ENCODE measurements at places on chromosomes 2 and 18.

- peak; percentile 71 for DNase-seq
These were observed 917.6 kb upstream of the ACVR2A start for GRCh38 chr2:146927080-146927711.

DNA sequence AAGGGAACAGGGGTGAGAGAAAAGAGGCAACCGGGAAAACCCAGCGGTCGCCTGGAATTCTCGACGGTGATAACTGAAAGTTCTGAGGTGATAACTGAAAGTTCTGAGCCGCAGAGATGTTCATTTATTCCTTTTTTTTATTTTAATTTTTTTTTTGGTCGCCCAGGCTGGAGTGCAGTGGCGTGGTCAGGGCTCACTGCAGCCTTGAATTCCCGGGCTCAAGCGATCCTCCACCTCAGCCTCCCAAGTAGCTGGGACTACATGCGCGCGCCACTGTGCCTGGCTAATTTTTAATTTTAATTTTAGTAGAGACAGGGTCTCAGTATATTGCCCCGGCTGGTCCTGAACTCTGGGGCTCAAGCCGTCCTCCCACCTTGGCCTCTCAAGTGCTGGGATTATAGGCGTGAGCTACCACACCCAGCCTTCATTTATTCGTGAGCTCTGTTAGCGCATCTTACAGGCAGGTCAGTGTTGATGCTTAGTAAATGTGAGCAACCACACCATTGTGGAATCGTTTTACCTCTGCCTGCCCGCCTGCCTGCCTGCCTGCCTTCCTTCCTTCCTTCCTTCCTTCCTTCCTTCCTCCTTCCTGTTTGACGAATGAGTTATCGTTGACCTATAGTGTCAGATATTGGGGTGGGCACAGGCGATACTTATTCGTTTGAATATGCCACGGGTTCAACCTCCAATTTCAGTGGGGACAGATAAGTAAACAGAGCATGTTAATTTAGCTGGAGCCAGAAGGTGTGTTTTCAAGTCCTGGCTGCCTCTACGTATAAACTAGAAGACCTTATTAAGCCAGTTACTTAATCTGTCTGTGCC lies 557 bp upstream of the E2F6 start:
- no peak for DNase-seq

DNA sequence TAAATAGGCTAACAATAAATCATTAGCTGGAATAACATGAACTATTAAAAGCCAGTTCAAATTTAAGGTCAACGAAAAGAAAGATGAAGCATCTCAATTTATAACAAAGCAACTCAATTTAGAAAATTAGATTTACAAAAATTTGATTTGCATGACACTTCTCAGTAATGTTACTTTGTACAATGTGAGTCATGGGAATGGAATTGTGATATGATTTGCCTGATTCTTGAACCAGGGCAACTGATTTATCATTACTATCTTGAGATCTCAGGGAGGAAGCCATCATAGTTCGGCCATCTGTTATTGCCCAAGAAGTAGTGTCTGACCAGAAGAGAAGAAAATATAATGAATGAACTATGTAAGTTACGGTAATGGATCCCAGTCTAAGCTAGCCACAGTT lies 193.1 kb downstream of the RIT2 start:
- no peak for DNase-seq

DNA sequence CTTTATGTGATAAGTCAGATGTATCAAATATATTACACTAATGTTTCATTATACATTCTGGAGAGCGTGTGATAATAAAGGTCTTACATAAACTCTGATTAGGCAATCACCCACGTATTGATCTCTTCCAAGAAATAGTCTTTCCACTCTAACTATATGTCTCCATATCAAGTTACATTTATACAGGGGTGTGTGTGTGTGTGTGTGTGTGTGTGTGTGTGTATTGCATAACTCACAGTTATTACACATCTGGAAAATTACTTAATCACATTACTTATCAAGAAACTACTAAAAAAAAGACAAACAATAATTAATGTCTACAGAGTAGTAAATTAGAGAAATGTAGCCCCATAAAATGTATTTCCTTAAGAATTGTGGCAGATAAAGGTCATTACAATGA lies 339.8 kb downstream of the CDH19 start:
- no peak for DNase-seq

- DNase-seq = no peak
These were observed 4.3 kb upstream of the MYO1B start for GRCh38 chr2:191240871-191241270.

DNA sequence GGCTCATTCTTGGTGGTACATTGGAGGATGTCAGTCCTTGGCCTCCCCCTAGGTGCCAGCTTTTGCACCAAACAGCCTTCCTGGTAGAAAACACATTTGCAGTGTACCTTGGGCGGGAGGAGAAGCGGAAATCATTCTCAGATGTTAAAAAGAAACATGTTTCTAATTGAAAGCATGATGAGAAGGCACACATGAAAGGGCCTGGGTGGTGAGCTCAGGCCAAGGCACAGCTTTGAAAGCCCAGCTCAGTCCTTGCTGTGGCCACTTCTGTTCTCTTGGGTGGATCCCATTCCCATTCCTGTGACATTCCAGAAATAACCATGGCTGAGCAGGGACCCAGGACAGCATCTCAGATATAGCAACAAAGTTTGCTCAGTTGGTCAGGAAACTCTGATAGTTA lies 71.5 kb downstream of the LTBP1 start:
- no peak for DNase-seq

DNA sequence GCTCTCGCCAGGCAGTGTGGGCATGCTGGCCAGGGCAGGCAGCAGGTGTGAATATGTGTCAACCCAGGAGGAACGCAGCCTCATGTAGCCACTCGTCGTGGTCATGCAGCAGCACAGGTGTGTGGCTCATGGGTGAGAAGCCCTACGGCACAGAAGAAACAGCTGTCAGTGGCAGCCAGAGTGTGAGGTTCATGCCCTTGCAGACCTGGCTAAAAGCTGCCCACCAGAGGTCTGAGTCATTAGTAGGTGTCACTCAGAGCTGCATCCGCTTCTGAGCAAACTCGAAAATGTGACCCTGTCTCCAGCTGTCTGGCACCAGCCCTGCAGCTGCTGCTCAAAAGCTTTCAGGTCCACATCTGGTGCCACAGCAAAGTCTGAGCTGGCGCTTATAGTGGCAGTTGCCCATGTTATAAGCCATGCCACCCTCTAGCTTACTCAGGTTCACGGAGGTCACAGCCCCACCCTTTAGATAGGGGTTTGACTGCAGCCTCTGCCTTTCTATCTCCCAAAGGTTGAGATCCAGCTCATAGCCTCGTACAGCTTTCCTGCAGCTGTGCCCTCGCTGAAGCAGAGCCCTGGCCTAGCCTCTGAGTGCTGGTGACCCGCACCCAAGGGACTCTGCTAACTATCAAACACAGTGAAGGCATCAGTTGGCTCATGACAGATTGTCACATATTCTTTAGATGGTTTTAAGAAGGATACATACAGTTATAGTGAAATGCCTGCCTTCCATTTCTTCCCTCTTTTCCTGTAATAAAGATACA lies 195.0 kb downstream of the CCDC102B start:
- DNase-seq = no peak

DNA sequence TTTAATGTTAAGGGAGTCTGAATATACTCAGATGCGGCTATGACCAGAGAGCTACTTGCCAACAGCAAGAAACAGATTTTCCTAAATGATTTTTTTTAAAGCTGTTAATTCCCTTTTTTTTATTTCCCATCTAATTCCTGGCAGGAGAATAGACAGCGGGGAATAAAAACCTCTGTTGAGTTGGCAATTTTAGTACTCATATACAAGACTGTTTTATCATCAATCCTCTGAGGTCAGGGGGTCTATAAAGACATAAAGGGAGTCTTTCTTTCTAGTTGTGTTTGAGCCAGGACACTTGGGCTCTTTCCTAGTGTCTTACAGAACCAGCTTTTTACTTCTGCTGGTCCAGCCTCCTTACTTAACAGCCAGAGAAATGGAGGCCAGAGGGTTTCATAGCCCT lies 29.4 kb downstream of the MAIP1 start:
- no peak for DNase-seq

- no peak for DNase-seq
These were observed 525.4 kb downstream of the PIK3C3 start for GRCh38 chr18:42480441-42480840.

- DNase-seq = peak; percentile 15
These were observed 172.6 kb upstream of the BCL2L11 start for GRCh38 chr2:110948027-110948674.

DNA sequence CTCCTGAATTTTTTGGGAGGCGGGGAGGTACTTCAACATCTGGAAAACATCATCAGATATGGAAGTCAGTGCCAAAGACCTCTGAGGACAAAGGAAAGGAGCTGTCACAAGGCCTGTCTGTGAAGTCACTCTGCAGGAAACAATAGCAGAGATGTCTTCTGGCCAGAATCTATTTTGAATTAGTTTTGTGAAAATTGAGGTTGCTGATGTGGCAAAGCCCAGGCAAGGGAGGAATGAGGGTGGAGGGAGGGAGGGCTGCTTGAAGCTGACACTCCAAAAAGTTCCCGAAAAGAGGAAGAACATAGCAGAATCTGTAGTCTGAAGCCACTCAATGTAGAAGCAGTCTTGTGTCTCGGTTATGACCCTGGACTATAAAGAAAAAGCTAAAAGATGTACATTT lies 151.1 kb upstream of the LHCGR start:
- no peak for DNase-seq

DNA sequence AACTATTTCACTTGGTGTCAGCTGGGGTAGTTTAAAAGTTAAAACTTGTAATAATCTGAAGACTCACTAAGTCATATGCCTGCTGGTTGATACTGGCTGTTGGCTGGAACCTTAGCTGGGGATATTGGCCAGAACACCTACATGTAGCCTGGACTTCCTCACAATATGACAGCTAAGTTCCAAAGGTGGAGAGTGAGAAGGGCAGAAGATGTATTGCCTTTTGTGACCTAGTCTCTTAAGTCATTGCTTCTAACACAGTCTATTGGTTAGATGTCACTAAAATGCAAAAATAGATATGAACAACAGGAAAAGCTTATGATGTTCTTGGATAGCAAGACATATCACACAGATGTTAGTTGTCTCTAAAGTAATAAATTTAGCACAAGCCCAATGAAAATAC lies 113.2 kb upstream of the CHAC2 start:
- no peak for DNase-seq

- no peak for DNase-seq
These were observed 584.2 kb downstream of the SUCLG1 start for GRCh38 chr2:83874712-83875430.

DNA sequence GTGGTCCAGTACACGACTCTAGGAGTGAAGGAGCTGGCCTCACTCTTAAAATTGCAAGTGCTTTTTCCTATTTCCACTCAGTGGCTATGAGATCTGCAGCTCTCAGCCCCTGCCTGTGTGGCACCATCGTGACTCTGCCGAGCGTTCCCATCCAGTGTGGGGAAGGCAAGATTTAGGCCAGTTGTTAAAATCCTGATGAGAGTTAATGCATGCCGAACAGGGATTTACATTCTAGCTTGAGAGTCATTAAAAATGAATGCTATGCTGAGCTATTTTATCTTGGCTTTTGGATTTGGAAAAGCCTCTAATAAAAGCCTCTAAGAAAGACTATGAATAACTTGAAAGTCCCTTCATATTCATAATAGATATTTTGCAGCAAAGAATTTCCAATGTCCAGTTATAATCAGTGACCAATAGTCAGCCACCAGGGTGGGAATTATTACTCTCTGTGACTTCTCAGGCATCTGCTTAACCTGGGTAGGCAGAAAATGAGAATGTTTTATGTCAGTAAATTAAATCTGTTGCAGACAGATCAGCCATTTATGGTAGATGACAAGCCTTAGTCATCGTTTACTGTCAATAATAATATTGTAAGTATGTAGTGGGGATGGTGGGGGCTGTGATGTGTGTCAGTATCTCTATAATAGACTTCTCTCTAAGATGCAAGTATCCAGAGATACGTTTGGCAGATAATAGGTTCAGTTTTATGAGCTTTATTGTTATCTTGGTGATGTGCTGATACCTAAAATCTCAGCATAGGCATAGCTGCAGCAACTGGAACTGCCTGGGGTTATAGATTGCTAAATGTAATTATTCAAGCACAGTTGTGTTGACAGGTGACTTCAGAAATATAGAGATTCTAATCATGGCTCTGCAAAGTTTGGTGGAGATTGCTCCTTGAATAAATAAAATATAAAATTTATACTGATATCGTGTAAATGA lies 207.8 kb downstream of the SOCS6 start:
- DNase-seq = no peak

- peak; percentile 66 for DNase-seq
These were observed 240.8 kb upstream of the RGPD4 start for GRCh38 chr2:107585851-107586250.

- no peak for DNase-seq
These were observed 78.7 kb downstream of the LPIN1 start for GRCh38 chr2:11824901-11825828.

DNA sequence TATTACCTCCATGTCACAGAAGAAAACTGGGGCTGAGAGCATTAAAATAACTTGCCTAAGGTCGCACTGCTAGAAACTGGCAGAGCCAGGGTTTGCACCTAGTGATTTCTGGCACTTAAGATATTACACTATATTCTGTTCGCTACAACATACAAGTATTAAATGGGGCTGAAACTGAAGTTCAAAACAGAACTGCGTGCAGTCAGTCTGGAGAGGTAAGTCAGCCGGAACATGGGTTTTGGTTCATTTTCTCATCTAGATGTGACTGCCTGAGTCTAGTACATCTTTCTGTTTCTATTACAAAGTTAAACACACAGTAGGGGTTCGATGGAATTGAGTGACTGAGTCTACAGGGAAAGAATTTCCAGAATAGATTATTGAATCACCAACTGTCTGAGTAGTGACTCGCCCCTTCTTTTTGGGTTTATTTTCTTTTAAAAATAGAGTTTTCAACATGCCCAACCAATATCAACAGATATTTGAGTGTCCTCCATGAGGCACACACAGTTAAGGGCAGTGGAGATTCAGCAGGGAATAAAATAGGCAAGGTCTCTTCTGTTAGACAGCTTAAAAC lies 150.8 kb downstream of the RNF152 start:
- no peak for DNase-seq

DNA sequence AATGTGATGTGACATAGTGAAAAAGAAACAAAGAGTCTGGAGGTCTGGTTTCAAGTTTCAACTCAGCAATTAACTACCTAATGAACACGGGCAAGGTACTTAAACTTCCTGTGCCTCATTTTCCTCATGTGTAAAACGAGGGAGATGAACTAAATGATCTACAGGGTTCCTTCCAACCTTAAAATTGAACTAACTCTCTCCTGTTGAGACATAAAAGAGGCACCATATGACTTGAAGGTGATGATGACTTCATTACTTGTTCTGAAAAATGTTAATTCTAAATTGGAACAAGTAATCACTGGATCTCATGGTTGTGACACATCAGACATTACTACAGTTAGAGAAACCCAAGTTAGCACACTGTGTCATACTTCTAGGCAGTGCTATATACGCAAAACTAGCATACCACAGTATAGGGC lies 8.9 kb upstream of the REL start:
- DNase-seq = no peak

GRCh38 chr2:59920961-59921360 lies 632.5 kb downstream of the BCL11A start:
- no peak for DNase-seq

GRCh38 chr2:135255208-135255607 lies 203.1 kb downstream of the RAB3GAP1 start:
- no peak for DNase-seq

Data from MCF 10A (cell line).